Activated naive CD4-positive, alpha-beta T cell treated with anti-CD3 and anti-CD28 coated beads, Interleukin-2, amount 50 U/mL, for 72 hours (primary cell): ENCODE measurements at places on chromosomes 2 and 18. TPM values are rescaled to one million over a fixed set of nuclear protein-coding genes. Genes with fewer than 3 reads are reported as not detected.

The CD8B gene
- total RNA-seq, result 2.8 TPM

The SERPINB10 gene
- not detected for total RNA-seq

The STK25 gene
- total RNA-seq, result 95.5 TPM

The CAPN14 gene
- 1.2 TPM for total RNA-seq

The RBM45 gene
- total RNA-seq, result 12.3 TPM

The RGPD8 gene
- total RNA-seq, result 7.4 TPM

The LCT gene
- total RNA-seq, result 0.11 TPM

The ANKRD23 gene
- total RNA-seq, result 6.8 TPM

The AFF3 gene
- total RNA-seq, result 1.5 TPM

The C2orf74 gene
- 9.7 TPM for total RNA-seq

The HNRNPA3 gene
- 273 TPM for total RNA-seq

The KCNF1 gene
- not detected for total RNA-seq

The KCNIP3 gene
- total RNA-seq, result not detected

The YPEL5 gene
- 73.7 TPM for total RNA-seq

The UPP2 gene
- not detected for total RNA-seq

The SULT1C4 gene
- not detected for total RNA-seq

The CTAGE1 gene
- not detected for total RNA-seq

The DES gene
- not detected for total RNA-seq

The DNAH7 gene
- not detected for total RNA-seq

The TUBB6 gene
- total RNA-seq, result 16.7 TPM

The PLEKHM3 gene
- 5.2 TPM for total RNA-seq
